ENCODE measurements at places on chromosomes 7 and 10.

GRCh38 chr10:103541616-103542015 is 48.1 kb downstream of the NEURL1 start:
- H3K36me3 ChIP-seq, result no peaks in the 10 kb centered on the region
- H3K27me3 ChIP-seq, result no peaks in the 10 kb centered on the region
- H3K4me3 ChIP-seq, result no peak overlapping the region
- no peak overlapping the region for H3K27ac ChIP-seq
- H3K4me1 ChIP-seq, result peaks cover 47% of the 10 kb centered on the region
- DNase-seq, result no peak

DNA sequence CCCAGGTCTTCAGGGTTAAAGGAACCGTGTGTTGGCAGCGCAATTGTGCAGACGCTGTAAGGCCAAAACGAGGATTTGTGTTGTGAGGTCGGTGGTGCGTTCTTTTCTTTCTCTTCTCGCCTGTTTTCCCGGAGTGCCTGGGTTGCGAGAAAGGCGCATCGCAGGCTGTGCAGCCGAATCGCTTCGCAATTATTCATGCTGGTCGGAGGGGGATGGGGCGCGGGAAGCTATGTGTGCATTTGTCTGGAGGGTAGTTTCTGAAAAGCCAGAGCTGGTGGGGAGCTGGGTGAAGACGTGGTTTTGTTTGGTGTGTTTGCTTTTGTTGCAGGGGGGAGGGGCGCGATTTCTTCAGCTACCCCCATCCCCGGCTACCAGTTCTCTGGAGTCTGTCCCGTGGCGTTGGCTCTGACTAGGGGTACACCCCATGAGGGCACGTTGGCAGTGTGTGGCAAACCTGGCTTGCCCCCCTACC is 2.1 kb downstream of the MXI1 start:
- peaks cover 63% of the 10 kb centered on the region for H3K4me1 ChIP-seq
- H3K36me3 ChIP-seq, result no peaks in the 10 kb centered on the region
- DNase-seq, result peak; percentile 61
- H3K27ac ChIP-seq, result no peak overlapping the region
- H3K27me3 ChIP-seq, result no peaks in the 10 kb centered on the region

- no peak overlapping the region for H3K4me3 ChIP-seq
- no peaks in the 10 kb centered on the region for H3K27me3 ChIP-seq
- H3K4me1 ChIP-seq, result no peaks in the 10 kb centered on the region
- DNase-seq, result no peak
- no peak overlapping the region for H3K27ac ChIP-seq
- no peaks in the 10 kb centered on the region for H3K36me3 ChIP-seq
Measured at GRCh38 chr7:116177009-116177408, 33.3 kb upstream of the TES start.

DNA sequence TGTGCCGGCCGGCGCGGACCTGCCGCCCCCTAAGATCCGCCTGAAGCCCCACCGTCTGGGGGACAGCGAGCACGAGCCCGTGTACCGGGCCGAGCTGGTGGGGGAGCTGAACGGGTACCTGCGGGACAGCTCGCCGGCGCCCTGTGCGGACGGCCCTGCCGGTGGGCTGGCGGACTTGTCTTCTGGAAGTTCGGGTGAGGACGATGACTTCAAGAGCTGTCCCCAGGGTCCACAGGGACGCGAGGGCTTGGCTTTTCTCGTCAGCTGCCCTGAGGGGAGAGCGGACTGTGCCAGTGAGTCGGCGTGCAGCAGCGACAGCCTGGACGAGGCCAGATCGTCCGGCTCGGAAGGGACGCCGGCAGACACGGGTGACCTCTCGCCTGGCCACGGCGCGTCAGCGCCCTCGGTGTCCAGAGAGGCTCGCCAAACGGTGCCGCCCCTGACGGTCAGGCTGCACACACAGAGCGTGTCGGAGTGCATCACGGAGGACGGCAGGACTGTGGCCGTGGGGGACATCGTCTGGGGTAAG is 8.5 kb downstream of the PWWP2B start:
- H3K36me3 ChIP-seq, result no peaks in the 10 kb centered on the region
- no peaks in the 10 kb centered on the region for H3K27me3 ChIP-seq
- DNase-seq, result no peak
- H3K27ac ChIP-seq, result no peak overlapping the region
- no peaks in the 10 kb centered on the region for H3K4me1 ChIP-seq

- no peak for DNase-seq
- H3K4me3 ChIP-seq, result no peak overlapping the region
- no peaks in the 10 kb centered on the region for H3K36me3 ChIP-seq
- H3K4me1 ChIP-seq, result peaks cover 22% of the 10 kb centered on the region
- no peaks in the 10 kb centered on the region for H3K27me3 ChIP-seq
Measured at GRCh38 chr7:956031-956430, 1.6 kb upstream of the ADAP1 start.

DNA sequence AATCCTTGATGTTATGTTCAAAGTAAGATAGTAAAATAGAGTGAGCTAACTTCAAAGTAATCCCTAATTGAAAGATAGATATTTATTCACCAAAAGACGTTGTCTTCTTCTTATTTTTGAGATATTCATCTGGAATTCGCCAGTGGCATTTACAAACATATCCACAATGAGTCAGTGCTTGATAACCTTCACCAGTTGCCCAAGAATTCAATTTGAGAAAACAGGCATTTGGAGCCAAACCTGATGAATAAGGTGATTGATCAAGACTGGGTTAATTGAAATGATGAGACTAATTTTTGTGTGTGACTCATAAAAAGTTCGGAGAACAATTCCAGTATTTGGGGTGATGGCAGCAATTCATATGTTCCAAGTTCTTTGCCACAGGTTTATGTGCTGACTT is 344.0 kb downstream of the ARL4A start:
- no peaks in the 10 kb centered on the region for H3K4me1 ChIP-seq
- no peaks in the 10 kb centered on the region for H3K36me3 ChIP-seq
- no peak overlapping the region for H3K4me3 ChIP-seq
- DNase-seq, result no peak
- H3K27ac ChIP-seq, result no peak overlapping the region

- no peak for DNase-seq
- no peak overlapping the region for H3K4me3 ChIP-seq
- no peak overlapping the region for H3K27ac ChIP-seq
- H3K27me3 ChIP-seq, result no peaks in the 10 kb centered on the region
Measured at GRCh38 chr7:48182718-48183369, 11.6 kb downstream of the ABCA13 start.

DNA sequence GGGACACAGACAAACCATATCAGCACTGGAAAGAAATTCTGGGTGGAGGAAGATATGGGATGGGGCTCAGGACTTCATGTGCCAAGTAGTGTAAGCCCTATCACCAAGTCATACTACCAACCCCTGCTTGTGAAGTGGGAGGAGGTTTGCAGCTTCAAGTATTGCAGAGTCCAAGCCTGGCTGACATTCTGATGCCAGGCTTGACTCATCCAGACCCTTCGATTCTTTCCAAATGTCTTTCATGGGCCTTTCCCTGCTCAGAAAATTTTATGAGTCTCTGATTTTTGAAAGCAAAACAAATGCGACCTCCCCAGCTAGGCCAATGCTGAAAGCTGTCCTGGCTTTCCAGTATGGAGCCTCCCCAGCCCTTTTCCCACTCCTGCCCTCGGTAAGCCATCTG is 45.1 kb upstream of the SMNDC1 start:
- peaks cover 44% of the 10 kb centered on the region for H3K4me1 ChIP-seq
- no peak for DNase-seq
- H3K4me3 ChIP-seq, result no peak overlapping the region
- H3K27me3 ChIP-seq, result no peaks in the 10 kb centered on the region
- H3K36me3 ChIP-seq, result no peaks in the 10 kb centered on the region
- no peak overlapping the region for H3K27ac ChIP-seq

DNA sequence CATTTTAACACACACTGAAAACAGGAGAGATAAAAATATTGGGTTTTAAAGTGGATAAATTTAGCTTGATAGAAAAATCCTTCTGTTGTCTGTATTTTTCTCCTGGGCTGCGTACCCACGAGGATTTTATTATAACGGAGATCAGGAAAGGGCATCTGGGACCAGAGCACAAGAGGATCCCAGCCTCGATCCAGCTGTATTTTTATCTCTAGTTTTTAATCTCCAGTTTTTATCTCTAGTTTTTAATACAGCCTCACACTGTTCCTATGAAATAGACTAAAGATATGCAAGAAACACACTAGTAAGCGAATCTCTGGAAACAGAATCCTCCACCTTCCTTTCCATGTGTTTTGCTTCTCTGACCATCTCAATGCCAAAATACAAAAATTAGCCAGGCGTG is 295.2 kb downstream of the FRMD4A start:
- DNase-seq, result no peak
- no peaks in the 10 kb centered on the region for H3K36me3 ChIP-seq
- no peaks in the 10 kb centered on the region for H3K4me1 ChIP-seq

DNA sequence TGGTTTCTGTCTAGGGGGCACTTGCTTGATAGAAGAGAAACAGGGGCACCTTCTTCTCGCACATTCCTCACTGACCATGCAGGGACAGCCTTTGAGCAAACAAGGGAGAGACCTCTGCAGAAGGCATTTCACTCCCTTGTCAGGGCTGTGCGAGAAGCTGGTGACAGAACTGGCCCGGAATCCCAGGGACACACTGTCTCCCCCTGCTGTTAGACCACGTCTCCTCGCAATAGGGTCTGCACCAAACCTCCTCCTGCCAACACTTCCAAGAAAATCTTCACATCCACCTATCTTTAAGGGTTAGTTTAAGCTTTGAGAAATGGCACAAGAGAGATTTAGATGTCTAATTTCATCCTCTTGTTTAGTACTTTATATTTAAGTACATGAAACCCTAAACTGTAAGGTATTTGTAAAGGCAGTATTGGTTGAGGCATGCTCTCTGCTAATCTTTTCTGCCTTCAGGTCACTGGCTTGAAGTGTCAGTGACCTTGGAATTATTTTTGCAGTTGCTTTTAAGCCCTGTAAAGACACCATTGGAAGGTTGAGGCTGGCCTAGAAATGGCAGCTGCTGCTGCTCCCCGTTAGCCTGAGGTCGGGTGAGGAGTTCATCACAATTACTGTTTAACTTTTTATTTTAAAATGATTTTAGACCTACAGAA is 37.0 kb downstream of the RBM20 start:
- H3K27me3 ChIP-seq, result no peaks in the 10 kb centered on the region
- no peaks in the 10 kb centered on the region for H3K36me3 ChIP-seq
- H3K4me1 ChIP-seq, result no peaks in the 10 kb centered on the region
- H3K4me3 ChIP-seq, result no peak overlapping the region

DNA sequence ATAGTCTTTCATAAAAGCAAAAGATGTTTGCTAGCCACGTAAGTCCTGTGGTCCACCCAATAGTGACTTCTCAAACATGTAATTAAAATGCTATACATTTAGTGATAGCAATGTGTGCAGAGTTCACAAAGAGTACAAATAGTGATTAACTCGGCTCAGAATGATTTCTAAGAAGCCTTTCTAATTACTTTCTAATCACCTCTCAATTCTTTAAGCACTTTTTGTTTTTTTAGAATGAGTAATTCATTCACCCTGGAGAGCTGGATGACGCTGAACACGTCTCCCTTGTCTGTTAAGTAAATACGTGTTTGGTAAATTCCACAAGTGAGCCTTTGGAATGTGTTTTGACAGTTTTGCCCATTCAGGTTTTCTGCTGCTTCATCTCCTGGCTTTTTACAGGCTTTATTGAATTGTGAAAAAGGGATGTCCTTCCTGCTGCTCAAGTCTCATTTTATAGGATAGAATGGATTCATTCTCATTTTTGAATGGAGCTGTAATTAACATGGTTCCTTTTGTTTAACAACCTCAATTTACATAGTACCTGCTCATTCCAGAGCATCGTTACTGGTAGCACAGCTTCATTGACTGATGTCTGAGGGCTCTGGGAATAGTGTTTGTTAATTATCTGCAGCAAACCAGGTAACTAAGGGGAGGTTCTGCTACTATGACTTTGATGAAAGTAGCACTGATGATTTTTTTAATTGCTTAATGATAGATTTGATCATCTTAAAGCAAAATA is 212.1 kb downstream of the VTI1A start:
- no peak overlapping the region for H3K4me3 ChIP-seq
- no peaks in the 10 kb centered on the region for H3K27me3 ChIP-seq

- no peaks in the 10 kb centered on the region for H3K36me3 ChIP-seq
- H3K4me3 ChIP-seq, result no peak overlapping the region
- H3K27ac ChIP-seq, result no peak overlapping the region
- no peaks in the 10 kb centered on the region for H3K4me1 ChIP-seq
- DNase-seq, result no peak
Measured at GRCh38 chr7:131633342-131633843, 77.0 kb upstream of the PODXL start.

- H3K36me3 ChIP-seq, result no peaks in the 10 kb centered on the region
- no peak for DNase-seq
- H3K4me3 ChIP-seq, result no peak overlapping the region
- H3K27ac ChIP-seq, result no peak overlapping the region
- no peaks in the 10 kb centered on the region for H3K27me3 ChIP-seq
Measured at GRCh38 chr10:30974773-30975415, 56.8 kb downstream of the ZNF438 start.

GRCh38 chr7:136359333-136359903 is 382.3 kb upstream of the MTPN start:
- no peak overlapping the region for H3K4me3 ChIP-seq
- no peaks in the 10 kb centered on the region for H3K27me3 ChIP-seq
- no peak overlapping the region for H3K27ac ChIP-seq
- peak; percentile 69 for DNase-seq

DNA sequence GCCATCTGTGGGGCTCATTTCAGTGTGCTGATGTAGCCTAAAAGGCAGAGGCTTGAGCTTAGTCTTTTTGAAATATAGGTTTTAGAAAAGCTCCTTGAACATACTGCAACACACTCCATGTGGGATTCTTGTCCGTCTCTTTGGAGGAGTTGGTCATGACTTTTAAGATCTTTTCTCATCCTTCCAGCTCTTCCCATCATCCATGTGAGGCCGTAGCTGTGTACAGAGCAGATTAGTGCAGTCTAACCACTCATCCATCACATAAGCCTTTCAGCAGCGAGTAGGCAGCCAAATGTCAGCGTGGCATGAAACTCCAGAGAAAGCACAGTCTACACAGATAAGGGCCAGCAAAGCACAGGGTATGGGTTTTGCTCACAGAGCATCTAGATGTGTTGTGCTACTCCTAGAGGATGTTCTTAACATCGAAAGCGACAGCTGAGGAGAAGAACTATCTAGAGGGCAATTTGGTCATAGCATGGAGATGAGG is 28.1 kb upstream of the NPVF start:
- H3K27ac ChIP-seq, result no peak overlapping the region
- no peak overlapping the region for H3K4me3 ChIP-seq
- peaks cover 23% of the 10 kb centered on the region for H3K4me1 ChIP-seq
- no peaks in the 10 kb centered on the region for H3K27me3 ChIP-seq

- no peaks in the 10 kb centered on the region for H3K36me3 ChIP-seq
- DNase-seq, result no peak
- no peaks in the 10 kb centered on the region for H3K4me1 ChIP-seq
- H3K4me3 ChIP-seq, result no peak overlapping the region
Measured at GRCh38 chr10:88670497-88670896, 6.3 kb downstream of the LIPF start.

DNA sequence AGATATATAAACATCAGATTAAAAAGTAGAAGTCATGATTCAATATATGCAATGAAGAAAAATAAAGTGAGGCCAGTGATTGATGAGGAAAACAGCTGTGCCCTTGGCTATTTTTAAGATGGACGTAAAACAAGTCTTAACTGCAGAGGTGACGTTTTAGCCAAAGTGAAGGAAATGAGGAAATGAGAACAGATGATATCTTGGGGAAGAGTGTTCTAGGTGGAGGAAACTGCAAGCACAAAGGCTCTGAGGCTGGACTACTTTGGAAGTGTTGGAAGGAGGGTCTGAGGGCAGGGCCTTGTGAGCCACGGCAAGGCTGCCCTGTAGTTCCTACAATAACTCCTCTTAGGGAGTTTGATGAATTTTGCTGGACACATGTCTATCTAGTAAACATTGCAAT is 140.5 kb upstream of the AKR1E2 start:
- peaks cover 4% of the 10 kb centered on the region for H3K4me1 ChIP-seq
- H3K36me3 ChIP-seq, result no peaks in the 10 kb centered on the region
- H3K27me3 ChIP-seq, result no peaks in the 10 kb centered on the region
- H3K27ac ChIP-seq, result no peak overlapping the region
- no peak for DNase-seq

Data from Karpas-422 (cell line).